GF-D8 (cell line): ENCODE measurements at places on chromosomes 12 and 14.

DNA sequence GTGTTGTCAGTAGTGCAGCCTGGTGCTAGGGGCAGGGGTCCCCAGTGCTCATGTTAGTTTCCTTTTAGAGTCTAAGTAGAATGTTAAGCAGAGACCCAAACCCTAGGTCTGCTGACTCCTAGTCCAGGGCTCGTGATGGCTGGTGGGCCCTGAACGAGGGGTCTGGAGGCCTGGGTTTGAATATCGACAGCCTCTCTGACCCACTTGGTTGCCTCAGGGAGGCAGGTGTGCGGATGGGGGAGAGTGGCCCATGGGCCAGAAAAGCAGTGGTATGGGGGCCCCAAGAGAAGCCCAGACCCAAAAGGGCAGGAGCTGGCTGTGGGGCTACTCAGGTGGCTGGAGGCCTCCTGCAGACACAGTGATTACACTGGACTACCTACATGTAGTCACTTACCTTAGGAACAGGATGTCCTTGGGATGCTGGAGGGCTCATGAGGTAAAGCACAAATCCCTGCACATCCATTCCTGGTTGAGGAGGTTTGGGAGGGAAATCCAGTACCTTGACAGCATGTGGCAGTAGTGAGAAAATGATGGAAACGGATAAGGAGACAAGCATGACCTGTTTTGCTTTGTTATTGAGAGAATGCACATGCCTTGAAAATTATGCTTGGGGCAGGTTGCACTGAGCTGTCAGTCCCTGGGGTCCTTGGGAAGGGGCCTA lies 1.7 kb upstream of the SLC25A29 start:
- DNase-seq: no peak

DNA sequence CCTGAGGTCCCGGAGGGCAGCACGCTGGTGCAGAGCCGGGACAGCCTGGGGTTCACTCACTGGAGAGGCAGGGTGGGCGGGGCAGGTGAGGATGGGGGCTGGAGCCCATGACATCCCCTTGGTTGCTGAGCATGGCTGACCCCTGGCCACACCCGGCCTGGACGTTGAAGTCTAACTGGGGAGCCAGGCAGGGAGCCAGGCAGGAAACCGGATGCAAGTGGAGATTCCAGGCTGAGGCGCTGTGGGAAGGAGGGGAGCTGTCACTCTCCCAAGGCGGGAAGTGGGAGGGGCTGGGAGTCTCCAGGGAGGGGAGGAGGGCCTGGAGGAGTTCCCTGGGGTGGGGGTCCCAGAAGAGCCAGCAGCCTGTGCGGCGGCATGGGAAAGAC lies 7.7 kb upstream of the INF2 start:
- no peak for DNase-seq

DNA sequence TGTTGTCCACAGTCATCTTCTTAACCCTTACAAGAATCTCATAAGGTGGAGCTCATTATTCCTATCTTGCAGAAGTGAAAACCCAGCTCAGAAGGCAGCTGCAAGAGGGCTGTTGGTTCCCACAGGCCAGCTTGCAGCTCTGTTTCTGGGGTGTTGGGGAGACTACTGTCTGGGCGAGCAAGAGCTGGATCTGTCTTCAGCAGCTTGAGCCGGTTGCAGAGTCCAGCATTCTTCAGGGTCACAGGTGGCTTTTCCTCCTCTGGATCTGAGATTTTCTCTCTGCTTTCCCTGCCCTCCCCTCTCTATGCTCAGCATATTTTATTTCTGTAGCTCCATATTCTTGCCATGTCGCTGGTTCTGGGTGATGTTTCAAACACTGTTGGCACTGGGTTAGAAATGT lies 87.4 kb downstream of the PAPOLA start:
- DNase-seq: no peak

- DNase-seq: no peak
Measured at GRCh38 chr12:17344649-17345048, 738.7 kb upstream of the LMO3 start.

GRCh38 chr14:89922031-89922907 lies 32.3 kb downstream of the EFCAB11 start:
- no peak for DNase-seq
